Activated T-helper 1 cell treated with anti-CD3 and anti-CD28 coated beads, Interleukin-2, amount 50 U/mL, for 16 hours (primary cell): ENCODE measurements at places on chromosomes 1 and 21.

DNA sequence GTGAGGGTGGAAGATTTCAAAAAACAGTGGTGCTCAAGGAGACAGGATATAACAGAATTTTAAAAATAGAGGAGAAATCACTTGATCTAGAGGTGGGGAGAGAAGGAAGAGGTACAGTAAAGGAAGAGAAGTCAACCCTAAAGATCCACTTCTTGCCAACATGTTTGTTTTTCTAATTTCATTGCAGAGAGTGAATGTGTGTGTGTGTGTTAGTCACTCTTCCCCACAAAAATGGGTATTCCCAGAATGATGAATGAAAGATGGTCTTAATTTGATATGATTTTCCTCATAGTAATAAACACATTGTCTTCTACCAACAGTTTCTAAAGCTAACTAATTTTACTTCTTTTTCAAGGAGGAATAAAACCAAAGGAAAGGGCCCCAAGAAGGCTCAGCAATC lies 74.2 kb upstream of the NGF start:
- no peak for DNase-seq

DNA sequence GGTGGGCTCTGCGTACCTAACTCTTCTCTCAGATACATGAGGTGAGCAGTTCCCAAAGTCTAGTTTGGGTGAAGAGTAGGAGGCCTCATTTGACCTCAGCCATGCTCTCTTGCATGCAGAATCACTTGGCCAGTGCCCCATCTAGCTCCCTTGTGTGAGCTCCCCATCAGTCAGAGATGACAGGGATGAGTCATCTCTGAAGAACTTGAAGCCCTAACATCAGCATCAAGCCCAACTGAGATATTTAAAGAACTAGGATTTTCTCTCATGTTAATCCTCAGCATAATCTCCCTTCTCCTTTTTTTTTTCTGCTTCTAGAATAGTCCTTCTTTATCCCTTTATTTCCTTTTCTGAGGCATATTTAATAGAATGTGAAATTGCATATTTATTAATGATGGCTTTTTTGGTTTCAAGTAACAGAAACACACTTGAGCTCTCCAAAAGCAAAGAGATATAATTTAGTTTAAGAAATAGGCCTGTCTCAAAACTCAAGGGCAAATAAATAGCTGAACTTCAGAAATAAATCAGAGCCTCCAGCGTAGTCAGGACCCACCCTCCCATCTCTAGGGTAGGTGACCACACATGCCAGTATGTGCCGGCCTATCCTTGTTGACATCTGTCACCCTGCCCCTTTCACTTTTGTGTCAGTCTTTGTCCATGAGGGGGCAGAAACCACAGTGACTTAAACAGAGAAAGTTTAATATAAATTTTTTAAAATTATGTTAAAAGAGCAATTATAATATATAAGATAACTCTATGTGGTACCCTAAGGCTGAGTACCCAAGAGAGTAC lies 112.3 kb downstream of the TSEN15 start:
- no peak for DNase-seq

GRCh38 chr1:201606623-201607022 lies 67.7 kb downstream of the NAV1 start:
- no peak for DNase-seq

- no peak for DNase-seq
These were observed 5.9 kb upstream of the ZNF124 start for GRCh38 chr1:247177755-247178154.

GRCh38 chr1:213779228-213779627 lies 208.5 kb upstream of the PROX1 start:
- no peak for DNase-seq

DNA sequence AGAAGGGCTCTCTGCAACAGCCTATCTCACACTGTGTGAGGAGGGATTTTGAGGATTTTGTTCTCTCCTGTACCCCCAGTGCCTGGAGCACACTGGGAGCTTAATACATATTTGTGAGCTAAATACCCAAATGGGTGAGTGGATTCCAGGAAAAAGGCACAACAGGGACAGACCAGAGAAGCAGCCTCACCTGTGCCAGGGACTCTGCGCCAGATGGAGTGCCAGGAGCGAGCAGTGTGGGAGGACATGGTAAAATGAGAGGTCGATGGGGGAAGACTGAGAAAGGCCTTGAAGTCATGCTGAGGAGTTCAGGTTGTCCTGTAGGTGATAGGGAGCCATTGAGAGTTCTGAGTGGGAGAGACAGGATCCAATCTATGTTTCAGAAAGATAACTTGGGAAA lies 11.0 kb upstream of the KCNA2 start:
- DNase-seq, result no peak

GRCh38 chr1:4072481-4073153 lies 172.5 kb upstream of the C1orf174 start:
- DNase-seq, result no peak

DNA sequence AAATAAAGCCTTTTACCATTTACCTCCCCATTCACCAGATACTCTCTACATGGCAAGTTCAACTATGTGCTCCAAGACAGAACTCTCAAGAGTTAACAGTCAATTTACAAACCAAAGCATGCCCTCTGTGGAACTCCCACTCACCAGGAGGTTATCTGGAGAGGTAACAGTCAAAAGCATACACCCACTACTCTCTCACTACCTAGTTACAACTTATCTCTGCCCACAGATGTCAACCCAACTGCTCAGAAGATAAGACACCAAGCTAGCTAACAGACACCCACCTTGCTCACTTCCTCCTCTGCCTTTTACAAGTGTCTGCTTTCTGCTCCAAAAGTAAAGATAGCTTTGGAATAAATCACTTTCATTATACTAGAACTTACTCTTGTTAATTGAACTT lies 131.0 kb downstream of the TRIM33 start:
- no peak for DNase-seq

DNA sequence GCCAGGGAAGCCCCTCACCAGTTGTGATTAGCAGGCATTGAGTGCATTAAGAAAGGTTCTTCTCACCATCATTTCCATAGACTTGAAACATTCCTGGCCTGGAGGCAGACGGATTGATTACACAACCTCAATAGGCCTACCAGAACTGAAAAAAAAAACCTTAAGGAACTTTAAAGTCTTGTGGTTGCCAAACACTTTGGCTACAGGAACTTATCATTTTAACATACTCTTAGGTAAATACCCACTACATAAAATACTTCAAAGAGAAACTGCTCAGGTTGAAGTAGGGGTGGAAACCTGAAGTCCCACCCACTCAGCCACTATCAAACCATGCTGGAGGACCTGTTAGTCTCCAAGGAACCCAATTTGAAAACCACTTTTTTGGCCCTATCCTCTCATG lies 22.4 kb upstream of the HMGB4 start:
- no peak for DNase-seq

DNA sequence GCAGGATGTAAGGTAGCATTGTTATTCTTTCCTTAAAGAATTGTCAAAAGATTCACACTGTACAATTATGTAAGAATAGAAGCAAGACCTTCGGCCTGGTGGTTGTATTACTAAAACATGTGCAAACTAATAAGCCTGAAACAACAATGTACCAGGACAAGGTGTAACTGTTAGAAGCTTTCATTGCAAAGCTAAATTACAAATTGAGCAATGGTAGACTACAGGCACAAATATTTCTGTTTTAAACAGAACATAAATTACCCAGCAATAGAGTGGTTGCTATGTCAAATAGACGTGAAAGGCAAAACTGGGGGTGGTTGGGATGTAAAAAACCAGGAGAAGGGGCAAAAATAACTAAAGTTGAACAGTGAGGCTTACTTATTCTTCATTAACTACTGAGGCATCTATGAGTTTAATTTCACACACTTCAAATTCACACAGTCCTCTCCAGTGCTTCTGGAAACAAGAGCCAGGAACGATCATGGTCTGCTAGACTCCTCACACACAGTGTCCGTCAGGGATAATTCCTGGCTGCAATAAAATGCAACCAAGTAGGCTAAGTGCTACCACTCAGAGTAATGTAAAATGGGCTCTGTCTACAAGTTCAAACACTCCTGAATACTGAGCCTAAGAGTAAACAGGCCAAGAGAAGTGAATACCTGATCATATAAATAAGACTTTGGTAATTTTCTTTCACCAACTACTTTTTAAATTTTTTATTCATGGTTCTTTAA lies 39.3 kb upstream of the C1orf198 start:
- no peak for DNase-seq

- DNase-seq, result no peak
These were observed 101.5 kb upstream of the IFFO2 start for GRCh38 chr1:19057784-19058475.

GRCh38 chr1:22056936-22057335 lies 4.4 kb downstream of the CDC42 start:
- no peak for DNase-seq

- DNase-seq, result no peak
These were observed 64.0 kb downstream of the CTH start for GRCh38 chr1:70475023-70475422.

GRCh38 chr1:229383961-229384360 lies 41.1 kb upstream of the CCSAP start:
- no peak for DNase-seq

GRCh38 chr21:43341378-43342161 lies 85.4 kb downstream of the SIK1 start:
- no peak for DNase-seq

DNA sequence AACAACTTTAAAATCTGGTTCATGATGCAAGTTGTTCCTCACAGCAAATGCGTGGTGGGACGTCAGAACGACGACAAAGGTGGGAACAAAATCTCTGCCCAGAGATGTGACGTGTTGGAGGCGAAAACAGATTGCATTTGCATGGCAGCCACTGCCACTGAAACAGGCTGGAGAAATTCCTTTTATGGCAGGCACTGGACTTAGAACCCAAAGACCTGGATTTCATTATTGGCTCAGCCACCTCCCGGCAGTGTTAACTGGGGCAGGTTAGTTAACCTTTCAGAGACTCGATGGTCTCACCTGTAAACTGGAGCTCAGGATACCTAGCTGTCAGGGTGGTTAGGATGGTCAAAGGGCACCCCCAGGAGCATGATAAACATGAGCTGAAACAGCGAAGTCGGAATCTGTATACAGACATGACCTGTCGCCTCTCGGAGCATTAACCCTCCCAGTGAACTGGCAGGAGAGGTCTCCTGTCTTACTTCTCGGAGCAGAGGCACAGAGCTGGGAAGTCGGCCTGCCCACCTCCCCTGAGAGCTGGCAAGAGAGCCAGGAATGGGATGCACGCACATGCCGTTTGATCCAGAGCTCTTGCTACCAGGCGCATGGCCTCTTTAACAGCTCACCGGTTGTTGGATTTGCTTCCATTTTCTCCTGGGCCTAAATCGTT lies 59.2 kb upstream of the TARBP1 start:
- DNase-seq, result no peak

- DNase-seq, result no peak
These were observed at the start of gene MEF2D for GRCh38 chr1:156500543-156500792. MEF2D (minus strand) TSS chr1:156500775; CDS start chr1:156483292, 17,483 bp downstream.

DNA sequence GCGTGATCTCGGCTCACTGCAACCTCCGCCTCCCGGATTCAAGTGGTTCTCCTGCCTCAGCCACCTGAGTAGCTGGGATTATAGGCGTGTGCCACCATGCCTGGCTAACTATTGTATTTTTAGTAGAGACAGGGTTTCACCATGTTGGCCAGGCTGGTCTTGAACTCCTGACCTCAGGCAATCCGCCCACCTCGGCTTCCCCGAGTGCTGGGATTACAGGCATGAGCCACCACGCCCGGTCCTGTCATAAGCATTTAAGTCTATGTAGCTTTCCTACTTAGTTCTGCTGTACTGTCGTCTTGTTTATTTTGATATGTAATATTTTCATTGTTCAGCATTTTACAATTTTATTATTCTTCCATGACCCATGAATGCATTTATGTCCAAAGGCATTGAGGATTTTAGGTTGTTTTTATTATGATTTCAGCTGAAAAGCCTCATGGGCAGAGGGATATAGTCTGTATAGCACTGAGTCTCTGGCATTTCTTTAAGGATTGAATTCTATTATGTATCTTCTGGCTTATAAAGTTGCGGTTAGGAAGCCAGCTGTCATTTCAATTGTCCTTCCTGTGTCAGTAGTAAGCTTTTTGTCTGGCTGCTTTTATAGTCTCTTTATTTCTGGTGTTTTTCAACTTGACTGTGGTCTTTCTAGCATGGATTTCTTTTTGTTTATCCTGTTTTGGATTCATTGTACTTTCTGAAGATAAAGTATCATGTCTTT lies 9.2 kb downstream of the AGPAT3 start:
- no peak for DNase-seq

DNA sequence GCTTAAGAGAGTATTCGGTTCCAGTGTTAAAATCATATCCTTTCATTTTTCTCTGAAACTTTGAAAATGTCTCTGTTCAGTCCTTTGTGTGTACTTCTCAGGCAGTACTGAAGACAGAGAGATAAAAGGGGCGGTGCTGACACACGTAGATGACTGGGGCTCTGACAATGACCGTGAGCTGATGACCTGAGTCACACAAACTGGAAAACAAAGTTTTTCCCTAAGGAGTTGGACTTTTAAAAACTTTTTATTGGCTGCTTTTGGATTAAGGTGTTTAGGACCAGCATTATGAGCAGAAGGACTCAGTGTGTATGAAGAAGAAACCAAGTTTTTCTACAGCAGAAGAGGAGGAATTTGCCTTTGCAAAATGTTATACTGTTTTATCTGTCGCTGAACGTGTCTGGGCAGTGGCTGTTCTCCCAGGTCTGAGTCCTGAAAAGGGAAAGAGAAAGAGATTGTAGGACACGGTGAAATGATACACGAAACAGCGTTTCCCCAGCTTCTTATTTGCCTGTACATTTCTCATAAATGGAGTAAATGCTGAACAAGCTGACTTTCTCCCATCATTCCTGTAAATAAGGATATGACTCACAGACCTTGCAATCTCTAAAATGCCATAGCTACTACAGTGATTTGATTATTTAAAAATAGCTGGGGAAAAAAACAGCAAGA lies 51.5 kb downstream of the MAP3K7CL start:
- no peak for DNase-seq

GRCh38 chr1:156504821-156505678 lies 4.5 kb upstream of the MEF2D start:
- DNase-seq, result peak; percentile 93

DNA sequence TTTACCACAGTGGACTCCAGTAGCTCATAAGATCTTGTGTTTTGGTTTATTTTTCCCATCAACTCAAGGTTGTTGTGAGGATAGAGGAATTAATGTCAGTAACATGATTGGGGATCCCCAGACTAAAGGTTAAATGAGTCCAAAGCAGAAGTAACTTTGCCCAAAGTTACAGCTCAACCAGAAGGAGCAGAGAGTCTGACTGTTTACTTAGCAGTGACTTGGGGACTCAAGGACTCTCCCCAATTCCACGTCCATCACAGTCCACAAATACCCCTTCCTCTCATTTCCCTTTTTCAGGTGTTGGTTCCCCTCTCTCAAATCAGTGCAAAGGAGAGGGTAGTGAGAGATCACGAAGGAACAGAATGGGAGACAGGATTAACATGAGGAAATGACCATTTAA lies 4.0 kb upstream of the ETV3 start:
- DNase-seq, result no peak

- no peak for DNase-seq
These were observed 45.4 kb downstream of the ETS2 start for GRCh38 chr21:38851101-38851500.

GRCh38 chr1:187891993-187892682 lies 1063.4 kb downstream of the PLA2G4A start:
- no peak for DNase-seq

- DNase-seq, result no peak
These were observed 90.6 kb upstream of the RALGPS2 start for GRCh38 chr1:178634445-178634844.

GRCh38 chr1:160777486-160778089 lies 18.4 kb upstream of the LY9 start:
- no peak for DNase-seq
